Karpas-422 (cell line): ENCODE measurements at places on chromosomes 5 and 9.

DNA sequence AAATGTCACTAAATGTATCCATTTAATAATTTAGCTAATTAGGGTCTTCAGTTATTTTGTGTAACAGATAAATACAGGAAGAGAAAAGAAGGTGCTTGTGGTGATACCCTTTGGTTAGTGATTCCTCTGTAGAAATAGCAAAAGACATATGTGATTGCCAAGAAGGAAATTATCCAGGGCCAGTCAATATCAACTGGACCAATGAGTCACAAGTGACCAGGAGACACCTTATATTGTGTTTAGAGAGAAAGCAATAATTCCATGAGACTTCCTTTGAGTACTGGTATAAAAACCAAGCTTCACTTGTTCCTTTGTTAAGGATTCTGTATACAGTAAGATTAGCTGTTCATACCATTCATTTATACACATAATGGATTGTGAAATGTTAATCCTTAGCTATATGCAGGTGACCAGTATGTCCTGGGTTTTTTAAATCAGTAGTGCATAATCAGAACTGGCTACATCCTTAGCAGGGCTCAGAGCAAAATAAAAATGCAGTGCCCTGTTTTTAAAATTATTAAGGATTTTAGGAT, 11.7 kb upstream of the F2R start:
- DNase-seq = no peak

DNA sequence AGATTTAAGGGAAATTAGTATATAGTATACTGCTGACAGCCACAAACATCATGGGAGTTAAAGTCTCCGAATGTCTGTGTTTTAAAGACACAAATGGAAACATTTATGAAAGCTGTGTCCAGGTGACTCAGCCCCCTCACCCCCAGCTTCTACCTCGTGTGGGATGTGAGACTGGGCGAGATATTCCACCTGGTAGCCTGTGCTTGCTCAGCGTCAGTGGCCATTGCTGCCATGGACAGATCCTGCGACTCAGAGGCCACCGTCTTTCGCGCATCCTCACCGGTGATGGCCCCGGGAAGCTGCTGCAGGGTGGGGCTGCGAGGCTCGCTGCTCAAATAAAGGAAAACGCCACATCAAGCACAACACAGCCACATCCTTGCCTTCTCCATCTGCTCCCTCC, 31.2 kb upstream of the EXOC3 start:
- no peak for DNase-seq

- no peak for DNase-seq
Observed at GRCh38 chr5:170832241-170832640, 29.6 kb upstream of the RANBP17 start.

DNA sequence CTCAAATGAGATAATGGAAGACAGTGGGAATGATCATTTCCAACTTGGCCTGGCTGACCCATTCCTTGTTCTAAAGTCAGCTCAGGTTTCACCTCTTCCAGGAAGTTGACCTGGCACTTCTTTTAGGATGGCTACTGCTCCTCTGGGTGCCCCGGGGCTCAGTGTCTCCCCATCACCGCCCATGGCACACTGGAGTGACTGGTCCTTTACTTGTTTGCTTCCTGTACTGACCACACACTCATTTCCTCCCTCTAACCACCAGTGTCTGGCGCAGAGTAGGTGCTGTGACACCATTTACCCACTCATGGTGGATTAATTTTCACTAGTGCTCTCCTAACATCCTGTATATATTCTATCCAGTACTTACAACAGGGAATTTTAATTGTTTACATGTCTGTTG, 183.5 kb downstream of the CDK5RAP2 start:
- no peak for DNase-seq

GRCh38 chr5:141355641-141356040, 820 bp downstream of the PCDHGA4 start:
- DNase-seq = no peak

DNA sequence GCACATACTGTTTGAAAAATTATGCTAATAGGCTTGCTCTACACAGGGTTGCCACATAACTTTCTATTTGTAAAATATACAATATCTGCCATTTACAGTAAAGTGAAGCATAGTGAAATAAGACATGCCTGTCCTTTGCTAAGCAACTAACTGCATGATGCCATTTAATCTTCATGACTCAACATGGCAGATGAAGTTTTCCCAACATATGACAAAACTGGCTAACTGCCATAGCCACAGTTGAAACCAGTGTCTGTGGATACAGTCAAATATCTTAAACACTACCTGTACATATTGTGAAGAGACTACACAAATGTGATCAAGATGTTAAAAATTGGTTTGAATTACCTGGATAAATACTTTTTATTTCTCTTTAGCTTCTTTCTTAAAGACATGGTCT, 3.1 kb upstream of the DMAC1 start:
- no peak for DNase-seq

GRCh38 chr9:134163371-134164196, 780 bp downstream of the RNU6ATAC start:
- no peak for DNase-seq

GRCh38 chr5:125633523-125633922, 789.7 kb upstream of the GRAMD2B start:
- DNase-seq = no peak

GRCh38 chr5:91028499-91028956, 354.6 kb downstream of the ARRDC3 start:
- peak; percentile 11 for DNase-seq

GRCh38 chr9:22256381-22256780, 190.2 kb upstream of the DMRTA1 start:
- DNase-seq = no peak
